GM06990 (cell line): ENCODE measurements at places on chromosomes 6 and 20.
A peak's percentile ranks its signal among the peaks of the same experiment; 100 is the strongest.

DNA sequence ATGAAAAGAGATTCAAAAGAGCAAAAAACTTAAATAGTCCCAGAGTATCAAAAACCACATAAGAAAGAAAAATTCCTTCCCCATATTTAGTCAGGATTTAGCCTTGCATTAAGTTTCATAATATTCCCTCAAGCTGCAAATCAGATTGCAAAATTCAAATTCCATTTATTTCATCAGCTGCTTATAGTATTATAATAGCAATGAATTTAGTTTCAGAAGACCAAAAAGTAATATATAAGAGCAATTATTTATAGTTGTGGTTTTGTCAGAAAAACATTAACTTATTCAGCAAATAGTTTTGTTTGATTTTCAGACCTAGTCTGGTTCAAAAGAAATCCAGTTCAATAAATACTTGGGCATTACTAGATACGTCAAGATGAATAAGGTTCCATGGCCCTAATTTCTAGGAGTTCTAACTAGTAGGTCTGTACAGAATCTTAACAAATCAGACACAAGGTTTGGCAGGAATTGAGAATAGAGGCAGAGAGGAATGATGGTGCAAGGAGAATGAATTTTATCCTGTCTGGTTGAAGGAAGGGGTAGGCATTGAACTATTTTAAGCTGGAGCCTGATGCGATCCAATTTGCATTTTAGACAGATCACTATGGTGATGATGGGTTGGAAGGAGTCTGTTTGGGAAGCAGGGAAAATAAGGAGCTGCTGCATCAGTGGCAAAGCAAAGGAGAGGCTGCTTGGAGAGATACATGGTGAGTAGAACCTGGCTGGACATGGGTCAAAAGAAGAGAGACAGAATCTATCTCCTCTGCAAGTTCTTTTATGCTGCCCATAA lies 163.9 kb upstream of the STXBP5 start:
- DNase-seq = no peak

DNA sequence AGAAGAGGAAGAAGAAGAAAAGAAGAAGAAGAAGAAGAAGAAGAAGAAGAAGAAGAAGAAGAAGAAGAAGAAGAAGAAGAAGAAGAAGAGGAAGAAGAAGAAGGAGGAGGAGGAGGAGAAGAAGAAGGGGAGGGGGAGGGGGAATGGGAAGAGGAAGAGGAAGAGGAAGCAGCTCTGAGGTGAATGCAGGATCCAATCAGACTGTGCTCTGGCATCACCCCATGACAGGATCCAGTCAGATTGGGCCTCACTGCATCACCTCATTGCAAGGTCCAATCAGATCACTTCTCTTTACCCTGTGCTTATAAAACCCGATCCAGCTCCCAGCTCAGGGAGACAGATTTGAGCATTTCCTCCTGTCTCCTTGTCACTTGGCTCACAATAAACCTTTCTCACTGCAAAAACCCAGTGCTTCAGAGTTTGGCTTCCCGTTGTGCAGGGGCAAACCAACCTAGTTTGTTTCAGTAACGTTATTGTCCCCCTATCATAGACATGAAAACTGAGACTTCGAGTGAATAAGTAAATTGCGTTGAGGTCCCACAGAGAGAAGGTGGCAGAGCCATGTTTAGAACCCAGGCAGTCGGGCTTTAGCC lies 28.6 kb upstream of the YWHAB start:
- no peak for DNase-seq

- no peak for DNase-seq
These were observed 251.1 kb upstream of the TBX18 start for GRCh38 chr6:85015396-85015990.

DNA sequence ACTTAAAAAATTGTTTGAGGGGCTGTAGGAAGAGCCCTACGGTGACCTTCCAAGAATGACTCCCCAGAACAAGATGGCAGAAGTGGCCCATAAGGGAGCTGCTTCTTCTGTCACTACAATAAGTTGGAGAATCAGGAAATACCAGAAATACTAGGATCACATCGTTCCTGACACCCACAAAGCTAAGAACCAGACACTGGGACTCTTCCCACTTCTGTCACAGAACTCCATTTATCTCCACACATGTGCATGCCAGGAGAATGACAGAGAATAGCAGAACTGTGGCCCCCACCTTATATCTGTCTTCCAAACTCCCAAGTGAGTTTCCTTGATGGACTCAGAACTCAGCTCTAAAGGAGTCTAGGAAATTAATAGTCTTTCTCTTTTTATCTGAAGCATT lies 54.6 kb upstream of the UBR2 start:
- no peak for DNase-seq

GRCh38 chr6:163797296-163797845 lies 382.9 kb downstream of the QKI start:
- no peak for DNase-seq

DNA sequence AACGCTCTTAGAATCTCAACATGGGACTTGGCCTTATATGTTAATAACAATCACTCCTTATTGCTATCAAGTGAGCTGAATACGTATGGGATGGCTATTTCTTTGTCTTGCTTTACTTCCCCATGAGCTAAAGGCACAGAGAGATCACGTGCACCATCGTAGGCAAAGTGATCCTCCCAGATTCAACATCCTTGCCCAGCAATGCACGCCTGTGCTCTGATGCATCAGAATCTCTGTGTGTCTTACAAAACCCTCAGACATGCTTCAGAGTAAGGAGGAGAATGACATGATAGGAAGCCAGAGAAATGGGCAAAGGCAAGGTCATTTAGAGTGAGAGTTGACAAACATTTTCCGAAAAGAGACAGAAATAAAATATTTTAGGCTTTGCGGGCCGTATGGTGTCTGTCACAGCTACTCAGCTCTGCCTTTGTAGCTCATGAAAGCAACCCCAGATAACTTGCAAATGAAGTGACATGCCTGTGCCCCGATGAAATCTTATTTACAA lies 277.6 kb upstream of the CDH4 start:
- no peak for DNase-seq

GRCh38 chr6:128487746-128488145 lies 32.7 kb downstream of the PTPRK start:
- no peak for DNase-seq

DNA sequence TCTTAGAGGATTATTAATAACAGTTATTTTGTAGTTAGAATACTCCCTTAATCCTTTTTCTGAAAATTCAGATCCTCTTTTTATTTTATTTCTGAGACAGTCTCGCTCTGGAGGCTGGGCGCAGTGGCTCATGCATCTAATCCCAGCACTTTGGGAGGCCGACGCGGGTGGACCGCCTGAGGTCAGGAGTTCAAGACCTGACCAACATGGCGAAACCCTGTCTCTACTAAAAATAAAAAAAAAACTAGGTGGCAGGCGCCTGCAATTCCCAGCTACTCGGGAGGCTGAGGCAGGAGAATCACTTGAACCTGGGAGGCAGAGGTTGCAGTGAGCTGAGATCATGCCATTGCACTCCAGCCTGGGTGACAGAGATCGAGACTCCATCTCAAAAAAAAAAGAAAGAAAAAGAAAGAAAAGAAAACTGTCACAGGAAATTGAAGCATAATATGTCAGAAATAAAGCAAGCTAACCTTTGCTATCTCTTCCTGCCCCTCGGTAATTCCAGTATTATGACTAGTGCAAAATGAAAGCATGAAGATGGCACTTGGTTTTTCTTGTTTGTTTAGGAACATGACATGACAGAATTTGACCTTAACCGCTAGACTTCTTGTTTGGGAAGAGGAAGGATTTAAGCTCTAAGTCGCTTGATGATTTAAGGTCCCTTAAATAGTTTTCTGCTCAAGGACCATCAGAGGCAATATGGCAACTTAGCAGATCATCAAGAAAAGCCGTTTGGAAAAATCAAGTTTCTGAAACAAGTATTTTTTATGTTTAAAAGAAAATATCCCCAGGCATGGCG lies 1.8 kb upstream of the RBM39 start:
- no peak for DNase-seq

GRCh38 chr6:43335469-43335868 lies 26.8 kb upstream of the CRIP3 start:
- no peak for DNase-seq

GRCh38 chr6:21075986-21076385 lies 517.6 kb upstream of the SOX4 start:
- no peak for DNase-seq

DNA sequence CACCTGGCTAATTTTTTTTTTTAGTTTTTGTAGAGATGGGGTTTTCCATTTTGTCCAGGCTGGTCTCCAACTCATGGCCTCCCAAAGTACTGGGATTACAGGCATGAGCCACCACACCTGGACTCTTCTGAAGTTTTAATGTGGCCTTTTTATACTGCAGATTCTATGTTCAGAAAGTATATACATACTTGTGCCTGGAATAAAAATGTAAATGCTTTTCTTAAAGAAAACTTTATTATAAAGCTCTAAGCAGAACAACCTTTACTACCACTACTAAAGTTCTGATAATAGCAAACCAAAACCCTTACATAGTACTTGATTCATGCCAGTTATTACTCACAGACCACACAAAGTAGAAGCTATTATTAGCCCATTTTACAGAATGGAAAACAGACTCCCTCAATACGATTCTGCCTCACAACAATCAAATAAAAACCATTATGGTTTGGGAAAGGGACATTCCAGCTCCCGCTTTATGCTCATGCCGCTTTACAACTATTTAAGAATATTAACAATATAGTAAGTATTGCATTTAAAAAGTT lies 5.3 kb downstream of the PHIP start:
- DNase-seq = peak; percentile 33

GRCh38 chr20:62818592-62819493 lies 2.0 kb downstream of the COL9A3 start:
- no peak for DNase-seq

- DNase-seq = no peak
These were observed 884.4 kb downstream of the PHF3 start for GRCh38 chr6:64520050-64520449.

DNA sequence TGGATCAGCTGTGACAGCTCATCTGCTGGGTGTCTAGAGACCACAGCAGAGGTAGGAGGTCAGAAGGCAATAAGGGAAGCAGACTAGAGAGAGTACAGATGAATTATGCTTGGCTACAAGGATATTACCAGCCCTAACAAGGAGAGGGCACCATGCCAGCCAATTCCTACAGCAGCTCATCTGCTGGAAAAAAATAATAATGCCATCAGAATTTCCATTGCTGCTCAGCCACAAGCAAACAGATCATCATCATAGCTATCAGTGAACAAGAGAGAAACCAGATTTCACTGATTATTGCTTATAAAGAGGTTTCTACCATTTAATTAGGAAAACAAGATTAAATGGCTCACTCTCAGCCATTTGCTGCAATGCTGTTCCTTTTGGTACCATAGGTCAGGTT lies 66.5 kb downstream of the PSMG4 start:
- DNase-seq = no peak

- DNase-seq = no peak
These were observed 22.9 kb upstream of the TBC1D7 start for GRCh38 chr6:13351271-13351670.

DNA sequence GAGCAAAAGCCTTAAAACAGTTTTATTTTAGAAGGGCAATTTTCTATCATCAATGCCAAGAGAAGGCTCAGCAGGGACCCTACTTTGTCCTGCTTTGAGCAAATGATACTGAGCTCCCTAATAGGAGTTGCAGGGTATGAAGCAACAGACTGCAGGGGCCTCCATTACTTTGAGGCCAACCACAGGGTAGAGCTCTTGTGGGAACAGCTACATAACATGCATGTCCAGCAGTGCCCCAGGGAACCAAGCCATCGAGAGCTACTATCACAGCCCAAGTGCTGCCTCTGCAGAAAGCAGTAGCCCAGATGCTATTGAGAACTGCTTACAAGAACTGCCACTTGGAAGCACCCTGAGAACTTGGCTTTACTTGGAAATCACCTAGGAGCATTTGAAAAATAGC lies 222.1 kb downstream of the LAMA2 start:
- DNase-seq = no peak

GRCh38 chr6:70819646-70820045 lies 137.2 kb downstream of the B3GAT2 start:
- DNase-seq = no peak

- peak; percentile 60 for DNase-seq
These were observed 541 bp downstream of the SNX21 start for GRCh38 chr20:45833883-45834796.

- DNase-seq = no peak
These were observed at the start of gene RAB44 for GRCh38 chr6:36697481-36697903. RAB44 (plus strand) TSS chr6:36697826; CDS start chr6:36704236, 6,410 bp downstream.

GRCh38 chr20:34988191-34988540 lies 32.5 kb downstream of the MYH7B start:
- DNase-seq = no peak

GRCh38 chr6:41488433-41489119 lies 57.6 kb upstream of the FOXP4 start:
- DNase-seq = peak; percentile 59

GRCh38 chr6:69305456-69305855 lies 491.4 kb downstream of the LMBRD1 start:
- no peak for DNase-seq

DNA sequence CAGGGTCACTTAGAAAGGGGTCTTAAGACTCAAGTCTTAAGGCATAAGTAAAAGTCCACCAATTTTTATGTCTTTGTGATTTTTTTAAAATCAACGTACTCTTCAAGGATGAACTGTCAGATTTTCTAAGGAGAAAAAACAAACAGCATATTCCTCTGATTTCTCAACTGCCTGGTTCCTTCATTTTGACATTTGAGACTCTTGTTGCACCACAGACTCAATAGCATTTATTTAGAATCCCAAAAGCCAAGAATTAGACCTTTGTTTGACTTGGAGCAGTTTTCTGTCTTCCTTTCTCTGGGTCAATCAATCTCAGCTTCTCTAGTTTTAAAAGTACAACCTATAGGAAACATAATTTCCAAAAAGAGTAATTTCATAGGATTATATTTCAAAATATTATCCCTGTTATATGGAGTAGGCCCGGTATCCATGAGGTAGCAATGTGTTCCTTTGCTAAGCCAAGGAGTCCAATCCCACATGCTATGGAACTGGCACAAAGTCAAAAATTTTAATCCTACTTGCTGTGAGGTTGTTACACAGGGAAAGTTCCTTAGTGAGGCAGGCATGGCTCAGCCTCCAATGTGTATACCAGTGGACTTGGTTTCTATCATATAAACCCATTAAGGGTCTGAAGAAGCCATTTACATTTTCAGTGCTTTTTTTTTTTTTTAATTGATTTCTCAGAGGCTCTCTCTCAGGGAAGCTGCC lies 405.7 kb downstream of the KIF16B start:
- no peak for DNase-seq

DNA sequence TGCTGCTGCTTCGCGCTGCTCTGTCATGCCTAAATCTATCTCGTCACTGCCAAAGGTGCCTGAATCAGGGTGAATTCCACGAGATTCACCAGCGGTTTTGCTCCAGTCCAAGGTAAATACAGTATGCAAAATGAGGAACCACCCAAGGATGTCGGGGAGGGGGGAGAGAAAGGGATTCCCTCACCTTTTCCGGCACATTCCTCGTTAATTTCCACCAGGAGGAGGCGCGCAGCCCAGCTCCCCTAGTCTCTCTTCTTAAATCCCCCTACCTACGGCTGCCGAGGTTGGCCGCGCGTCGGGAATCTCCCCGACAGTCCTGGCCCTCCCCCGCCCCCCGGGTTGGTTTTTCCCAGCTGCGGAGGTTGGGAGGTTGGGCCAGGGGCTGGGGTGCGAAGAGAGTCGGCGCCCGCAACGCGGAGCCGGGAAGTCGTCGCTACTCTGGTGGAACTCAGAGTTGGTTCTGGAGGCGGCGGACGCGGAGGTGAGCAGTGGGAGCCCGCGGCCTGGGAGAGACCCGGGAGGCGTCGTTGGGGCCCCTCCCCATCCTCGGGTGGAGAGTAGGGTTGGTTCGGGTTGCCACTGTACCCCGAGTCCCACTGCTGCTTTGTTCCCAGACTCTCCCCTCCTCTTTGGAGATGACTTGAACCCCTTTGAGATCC lies at the start of gene TPBG:
TSS of gene TPBG (plus strand) at position 390 of the 659 bp plus-strand sequence. CDS start 1,145 bp downstream, outside the sequence.
- peak; percentile 69 for DNase-seq

GRCh38 chr6:165805636-165806035 lies 142.6 kb upstream of the PDE10A start:
- DNase-seq = no peak
